NCI-H446 treated with DMSO at 0.1 percent for 48 hours (cell line): ENCODE measurements at places on chromosomes 3 and 15.

DNA sequence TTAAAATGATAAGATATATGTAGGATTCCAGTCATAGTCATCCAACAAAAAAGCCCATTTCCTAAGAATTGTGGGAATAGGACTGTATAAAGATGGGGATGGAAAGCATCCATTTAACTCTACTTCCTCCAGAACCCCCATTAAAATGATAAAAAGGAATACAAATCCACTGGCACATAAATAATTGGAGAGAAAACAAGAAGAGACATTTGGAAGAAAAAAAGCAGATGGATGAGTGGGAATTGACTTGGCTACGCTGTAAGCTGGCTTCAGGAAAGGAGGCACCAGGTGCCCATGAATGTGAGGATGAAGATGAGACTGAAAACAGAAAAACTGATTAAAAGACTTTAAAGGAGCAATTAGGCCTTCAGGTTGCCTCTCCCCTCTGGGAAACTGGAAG, 91.8 kb downstream of the ST8SIA2 start:
- no peak for DNase-seq

GRCh38 chr3:160159806-160160205, 65.4 kb upstream of the C3orf80 start:
- no peak for DNase-seq

- DNase-seq, result no peak
Observed at GRCh38 chr15:89299896-89300295, 34.7 kb downstream of the POLG start.

DNA sequence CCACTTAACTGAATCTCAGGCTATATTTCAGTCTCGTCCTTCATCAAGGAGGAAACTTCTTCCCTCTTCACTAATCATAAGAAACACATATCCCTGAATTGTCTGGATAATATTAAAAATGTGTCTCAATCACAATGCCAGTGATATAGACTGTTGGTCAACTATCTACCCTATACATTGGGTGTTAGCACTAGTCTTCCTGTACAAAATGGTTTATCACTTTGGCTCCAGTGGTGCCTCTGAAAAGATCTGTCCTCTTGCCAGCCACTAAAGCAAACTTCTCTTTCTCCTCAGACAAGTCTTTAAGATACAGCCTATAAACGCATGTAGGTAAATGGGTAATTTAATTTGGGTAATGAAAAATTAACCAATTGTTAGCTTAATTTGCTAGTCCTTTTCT, 156.6 kb downstream of the MECOM start:
- DNase-seq, result no peak

DNA sequence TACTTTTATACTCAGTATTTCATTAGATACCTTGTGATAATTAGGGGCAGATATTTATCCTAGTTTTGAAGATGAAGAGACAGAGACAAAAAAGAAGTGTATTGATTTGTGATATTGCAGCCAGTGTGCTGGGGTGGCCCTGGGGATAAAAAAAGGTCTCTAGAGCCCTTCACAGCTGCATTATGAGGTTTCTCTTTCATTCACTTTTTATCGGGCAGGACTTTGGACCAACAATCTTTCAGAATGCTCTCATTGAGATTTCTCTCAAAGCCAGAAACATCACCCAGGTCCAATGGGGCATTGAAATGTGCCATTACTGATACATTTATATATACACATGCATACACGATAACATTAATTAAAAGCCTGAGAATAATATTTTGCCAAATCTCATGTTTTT, 20.5 kb upstream of the SELENOT start:
- DNase-seq, result no peak
